Stomach (tissue), 19 donors: ENCODE measurements at places on chromosomes 4 and X. TPM values are rescaled to one million over a fixed set of nuclear protein-coding genes. Genes with fewer than 3 reads are reported as not detected.

DNA sequence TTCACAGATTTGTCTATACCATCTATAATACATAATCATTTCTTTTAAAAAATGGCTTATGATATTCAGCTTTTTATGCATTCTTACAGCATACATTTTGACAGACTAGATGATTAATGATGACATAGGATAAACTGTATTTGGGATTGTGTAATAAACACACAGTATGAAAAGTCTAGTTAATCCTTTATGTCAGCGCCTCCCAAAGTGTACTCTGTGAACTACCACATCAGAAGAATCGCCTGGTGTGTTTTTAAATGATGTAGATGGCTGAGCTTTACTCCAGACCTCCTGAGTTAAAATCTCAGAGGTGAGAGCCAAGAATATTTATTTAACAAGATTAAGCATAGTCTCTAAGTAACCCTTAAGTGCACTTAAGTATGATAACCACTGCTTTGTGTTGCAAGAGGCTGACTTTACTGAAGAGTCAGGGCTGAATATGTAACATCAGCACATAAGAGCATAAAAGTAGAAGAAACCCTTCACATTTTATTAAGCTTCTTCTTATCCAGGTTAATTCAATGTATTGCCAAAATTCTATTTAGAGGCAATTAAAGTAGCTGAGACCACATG is 104.2 kb downstream of the ANK2 start:
- no peaks in the 10 kb centered on the region for H3K27me3 ChIP-seq
- peak; percentile 26 for DNase-seq

GRCh38 chrX:151920530-151920929 is 7.8 kb downstream of the MAGEA4 start:
- no peak overlapping the region for H3K4me3 ChIP-seq
- H3K36me3 ChIP-seq = no peaks in the 10 kb centered on the region
- DNase-seq = no peak

DNA sequence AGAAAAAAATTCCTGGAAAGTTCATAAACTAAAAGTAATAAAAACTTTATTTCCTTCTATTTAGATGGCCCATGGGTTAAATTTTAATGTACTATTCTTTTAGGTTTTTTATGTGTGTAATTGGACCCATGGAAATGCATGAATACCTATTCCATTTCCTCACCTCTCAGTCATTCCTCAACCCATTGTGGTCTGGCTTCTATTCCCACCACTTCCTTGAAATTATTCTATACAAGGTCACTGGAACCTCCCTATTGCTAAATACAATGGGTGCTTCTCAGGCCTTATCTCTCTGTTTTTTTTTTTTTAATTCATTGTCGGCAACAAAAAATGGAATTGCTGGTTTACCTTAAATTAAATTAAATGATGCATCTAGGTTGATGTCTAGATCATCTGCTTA is 17.2 kb downstream of the SLC39A8 start:
- no peak overlapping the region for H3K27ac ChIP-seq
- H3K4me1 ChIP-seq = no peaks in the 10 kb centered on the region
- H3K27me3 ChIP-seq = no peaks in the 10 kb centered on the region
- DNase-seq = no peak
- H3K4me3 ChIP-seq = no peak overlapping the region
- H3K36me3 ChIP-seq = no peaks in the 10 kb centered on the region

GRCh38 chr4:101807351-101807750 is 16.8 kb downstream of the BANK1 start:
- no peaks in the 10 kb centered on the region for H3K36me3 ChIP-seq
- H3K27me3 ChIP-seq = no peaks in the 10 kb centered on the region
- peak overlapping the region; percentile 18 for H3K27ac ChIP-seq

The CXCL9 gene
- total RNA-seq = 1.2 TPM

The GCNA gene
- total RNA-seq = 2.3 TPM
